ENCODE measurements at places on chromosomes 2 and 18.

DNA sequence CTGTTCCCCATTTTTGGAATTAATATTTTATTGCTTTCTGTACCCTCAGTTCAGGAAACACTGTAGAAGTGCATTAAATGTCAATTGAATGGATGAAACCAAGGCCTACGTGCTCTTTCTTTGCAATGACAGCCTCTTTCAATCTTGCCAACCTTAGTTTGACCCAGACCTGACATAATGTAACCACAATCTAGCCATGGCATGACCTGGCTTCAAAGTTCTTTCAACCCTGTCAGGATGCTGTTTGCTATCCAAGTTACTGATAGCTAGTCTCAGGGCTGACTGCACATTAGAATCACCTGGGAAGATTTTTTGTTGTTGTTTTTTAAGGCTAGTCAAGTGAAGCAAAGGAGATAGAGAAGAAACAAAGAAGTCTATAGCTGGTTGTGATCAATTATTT is 190.9 kb upstream of the PKDCC start:
- no peak for DNase-seq

GRCh38 chr2:42216694-42217093 is 47.5 kb downstream of the EML4 start:
- no peak for DNase-seq

DNA sequence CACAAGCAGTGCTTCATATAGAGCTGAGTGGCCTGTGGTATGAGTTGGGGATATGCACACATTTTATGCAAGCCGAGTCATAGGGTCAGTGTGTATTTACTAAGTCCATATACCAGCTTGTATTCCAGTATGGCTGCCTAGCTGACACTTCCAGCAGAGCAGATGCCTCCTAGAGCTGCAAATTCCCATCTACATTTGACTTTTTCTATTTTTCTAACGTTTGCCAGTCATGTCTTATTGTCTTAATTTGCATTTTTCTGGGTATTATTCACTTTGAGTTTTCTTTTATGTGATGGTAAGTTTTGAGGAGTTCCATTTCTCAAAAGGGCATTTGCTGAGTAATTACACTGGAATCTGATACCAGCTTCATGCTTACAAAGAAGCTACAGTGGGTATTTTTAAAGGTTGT is 334.5 kb upstream of the CDH2 start:
- DNase-seq, result no peak

GRCh38 chr2:96537734-96538486 is 1.4 kb downstream of the ARID5A start:
- no peak for DNase-seq

- no peak for DNase-seq
These were observed 260.8 kb downstream of the CD226 start for GRCh38 chr18:69686861-69687260.

DNA sequence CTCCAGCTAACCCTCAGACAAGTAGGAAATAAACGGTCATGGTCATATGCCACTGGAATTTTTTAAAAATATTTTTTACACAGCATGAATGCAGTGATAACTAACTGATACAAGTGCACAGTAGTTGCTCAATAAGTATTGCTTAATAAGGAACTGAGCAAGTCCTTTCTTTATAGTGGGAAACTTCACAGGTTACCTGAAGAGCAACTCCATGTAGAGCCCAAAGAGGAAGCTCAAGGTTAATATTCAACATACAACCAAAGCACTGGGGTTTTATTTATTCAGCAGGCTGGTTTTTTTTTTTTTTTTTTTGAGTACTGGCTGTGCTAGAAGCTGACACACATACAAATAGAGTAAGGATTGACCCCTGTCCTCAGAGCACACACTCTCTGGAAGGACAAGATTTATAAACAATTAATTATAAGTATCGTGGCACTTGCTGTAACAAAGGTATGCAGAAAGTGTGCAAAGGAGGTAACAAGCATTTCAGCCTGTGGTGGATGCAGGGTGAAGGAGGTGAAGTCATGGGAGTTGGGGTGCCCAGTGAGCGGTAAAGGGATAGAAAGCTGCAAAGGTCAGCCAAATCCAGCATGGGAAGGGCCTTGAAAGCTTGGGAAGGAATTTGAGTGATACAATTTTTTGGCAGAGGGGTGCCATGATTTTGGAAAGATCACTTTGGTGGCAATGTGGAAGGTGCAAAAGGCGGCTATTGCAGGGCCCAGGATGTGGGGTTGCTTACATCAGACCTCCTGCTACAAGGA is 52.7 kb downstream of the ATOH8 start:
- no peak for DNase-seq

GRCh38 chr18:27772081-27772480 is 404.8 kb downstream of the CDH2 start:
- DNase-seq, result no peak

DNA sequence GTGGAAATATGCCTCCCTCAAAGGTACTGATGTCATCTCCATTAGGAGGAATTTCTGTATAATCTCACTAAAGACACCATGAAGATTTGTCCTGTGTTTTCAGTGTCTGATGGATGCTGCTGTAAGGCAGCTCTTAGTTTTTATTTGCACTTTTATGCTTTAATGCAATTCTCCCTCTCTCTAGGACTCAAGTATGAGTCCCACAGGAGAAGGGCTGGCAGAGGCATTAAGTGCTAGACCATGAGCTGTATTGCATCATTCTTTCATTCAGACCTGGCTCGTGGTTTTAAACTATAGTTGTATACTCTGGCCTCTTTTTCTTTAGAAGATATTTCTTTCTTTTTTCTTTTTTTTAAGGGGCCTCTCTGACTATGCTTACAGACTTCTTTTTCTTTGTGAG is 805.6 kb downstream of the DPP10 start:
- no peak for DNase-seq

DNA sequence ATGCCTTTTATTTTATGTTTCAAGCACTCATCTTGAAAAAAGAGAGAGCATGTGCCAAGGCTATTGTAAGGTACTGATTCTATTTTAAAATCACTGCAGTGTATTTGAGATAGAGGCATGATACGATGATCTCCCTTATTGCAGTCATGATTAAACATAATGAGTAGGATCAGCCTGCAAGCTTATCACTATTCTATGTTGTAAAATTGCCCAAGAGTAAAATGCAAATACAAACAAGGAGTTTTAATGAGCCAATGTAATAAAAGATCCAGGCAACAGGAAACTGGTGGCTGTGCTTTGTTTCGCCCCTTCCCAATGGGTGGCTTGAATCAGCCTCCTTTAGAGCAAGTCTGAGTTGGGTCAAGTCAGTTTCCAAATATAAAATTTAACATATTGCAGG is 116.4 kb upstream of the RBMS1 start:
- DNase-seq, result no peak

GRCh38 chr2:109528811-109529501 is 84.8 kb downstream of the SEPTIN10 start:
- no peak for DNase-seq

GRCh38 chr2:182649316-182649715 is 66.7 kb upstream of the DNAJC10 start:
- no peak for DNase-seq

DNA sequence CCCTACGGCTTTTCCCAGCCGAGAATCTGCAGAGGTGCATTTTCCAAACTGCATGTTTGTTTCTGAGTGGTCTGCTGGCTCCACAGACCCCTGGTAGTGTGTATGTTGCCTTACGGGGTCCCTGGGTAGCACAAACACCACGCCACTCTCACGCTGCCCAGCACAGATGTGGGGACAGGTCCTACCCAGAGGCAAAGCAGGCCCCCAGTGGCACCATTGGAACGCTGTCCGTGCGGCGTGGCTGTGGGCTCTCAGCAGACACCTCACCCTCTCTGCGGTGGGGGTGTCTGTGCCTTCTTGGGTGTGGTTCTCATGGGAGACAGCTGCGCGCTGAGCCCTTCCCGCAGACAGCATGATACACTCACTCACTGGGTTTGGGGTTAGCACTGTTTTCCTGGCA is 137.4 kb downstream of the NFATC1 start:
- no peak for DNase-seq

GRCh38 chr2:86172610-86173009 is 22.7 kb downstream of the IMMT start:
- no peak for DNase-seq

GRCh38 chr2:192090911-192091310 is 103.8 kb downstream of the TMEFF2 start:
- DNase-seq, result no peak

DNA sequence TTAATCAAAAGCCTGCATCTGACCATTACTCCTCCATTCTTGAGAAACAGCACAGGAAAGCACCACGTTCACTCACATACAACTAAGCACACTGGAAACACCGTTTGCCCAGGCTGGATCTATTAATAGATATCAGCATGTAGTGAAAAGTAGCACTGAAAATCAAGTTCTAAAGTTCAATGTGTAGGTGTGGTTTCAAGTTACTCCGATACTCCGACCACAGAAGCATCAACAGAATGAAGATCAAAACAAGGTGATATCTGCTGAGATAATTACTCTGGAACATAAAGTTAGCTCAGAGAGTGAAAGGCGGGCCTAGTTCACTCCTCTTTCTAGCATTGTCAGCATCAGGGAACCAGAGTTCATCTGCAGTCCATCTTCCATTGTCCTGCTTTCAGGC is 1367.4 kb upstream of the ACVR2A start:
- DNase-seq, result no peak

GRCh38 chr2:193482557-193482956 is 1287.8 kb upstream of the TMEFF2 start:
- DNase-seq, result no peak

DNA sequence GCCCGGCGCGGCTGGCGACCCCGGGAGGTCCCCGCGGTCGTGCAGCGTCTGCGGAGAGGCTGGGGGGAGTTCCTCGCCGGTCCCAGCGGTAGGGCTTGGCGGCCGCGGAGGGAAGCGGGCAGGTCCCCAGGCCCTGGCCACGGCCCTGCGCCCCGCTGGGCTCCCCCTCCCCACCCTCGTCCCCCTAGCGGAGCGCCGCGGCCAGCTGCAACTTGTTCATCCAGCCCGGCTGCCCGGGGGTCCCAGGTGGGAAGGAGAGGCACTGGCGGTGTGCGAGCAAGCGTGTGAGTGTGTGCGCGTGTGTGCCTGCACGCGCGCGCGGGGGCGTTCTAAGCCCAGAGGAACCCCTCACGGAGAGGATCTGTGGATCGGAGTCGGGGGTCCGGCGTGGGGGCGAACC is 1.3 kb downstream of the PTPRM start:
- no peak for DNase-seq

DNA sequence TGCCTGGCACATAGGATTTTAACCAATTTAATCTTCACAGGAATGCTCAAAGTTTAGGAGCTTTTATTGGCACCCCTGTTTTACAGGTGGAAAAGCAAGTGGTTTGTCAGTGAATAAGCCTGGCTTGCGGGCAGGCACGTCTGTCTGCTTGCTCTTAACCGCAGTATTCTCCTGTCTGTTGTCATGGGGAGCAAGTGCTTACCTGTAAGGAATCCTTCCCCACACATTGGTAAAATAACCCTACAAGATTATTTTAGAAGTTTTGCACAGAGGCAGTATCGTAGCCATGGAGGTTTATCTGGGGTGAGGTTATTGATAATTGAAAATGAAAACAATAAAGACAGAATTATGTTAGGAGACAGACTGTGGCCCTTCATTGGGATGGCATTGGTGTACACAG is 174.9 kb downstream of the AGAP1 start:
- DNase-seq, result no peak

DNA sequence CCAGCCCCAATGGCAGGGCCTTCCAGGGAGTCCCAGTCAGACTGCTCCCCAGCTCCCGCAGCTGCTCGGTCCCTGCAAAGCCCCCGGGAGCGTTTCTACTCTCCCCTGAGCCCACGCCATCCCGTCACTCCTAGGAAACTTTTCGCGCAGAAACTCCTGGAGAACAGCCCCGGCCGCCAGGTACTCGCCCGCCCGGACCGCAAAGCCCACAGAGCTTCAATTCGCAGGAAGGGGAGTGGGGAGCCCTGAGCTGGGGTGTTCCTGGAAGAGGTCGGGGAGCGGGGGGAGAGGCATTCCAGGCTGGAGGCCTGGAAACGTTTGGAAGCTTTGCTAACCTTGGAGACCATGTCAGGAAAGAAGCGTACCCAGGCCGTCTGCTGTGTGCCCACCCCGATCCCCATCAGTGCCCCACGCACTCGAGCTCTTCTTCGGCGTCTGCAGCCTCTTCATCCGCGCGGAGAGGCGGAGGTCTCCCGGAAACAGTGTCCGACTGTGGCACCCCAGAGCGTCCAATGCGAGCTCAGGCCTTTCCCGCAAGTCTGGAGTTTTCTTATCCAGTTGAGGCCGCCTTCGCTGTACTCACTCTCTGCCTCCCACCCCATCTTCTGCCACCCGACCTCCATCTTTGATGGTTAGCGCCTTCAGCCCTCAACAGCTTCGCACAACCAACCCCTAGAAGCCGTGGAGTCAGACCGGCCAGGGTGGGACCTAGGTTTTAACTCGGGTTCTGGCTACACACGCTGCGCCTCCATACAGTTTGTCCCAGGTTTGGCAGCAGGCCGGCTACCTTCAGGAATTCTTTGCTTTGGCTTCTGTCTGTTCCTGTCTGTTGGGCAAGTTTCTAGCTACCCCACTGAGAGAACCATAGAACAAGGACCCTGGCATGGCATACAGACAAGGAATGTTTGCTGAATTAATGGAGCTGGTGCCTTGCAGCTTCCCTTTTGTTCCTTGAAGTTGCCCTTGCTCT is 3.7 kb downstream of the PCGF1 start:
- DNase-seq, result no peak

DNA sequence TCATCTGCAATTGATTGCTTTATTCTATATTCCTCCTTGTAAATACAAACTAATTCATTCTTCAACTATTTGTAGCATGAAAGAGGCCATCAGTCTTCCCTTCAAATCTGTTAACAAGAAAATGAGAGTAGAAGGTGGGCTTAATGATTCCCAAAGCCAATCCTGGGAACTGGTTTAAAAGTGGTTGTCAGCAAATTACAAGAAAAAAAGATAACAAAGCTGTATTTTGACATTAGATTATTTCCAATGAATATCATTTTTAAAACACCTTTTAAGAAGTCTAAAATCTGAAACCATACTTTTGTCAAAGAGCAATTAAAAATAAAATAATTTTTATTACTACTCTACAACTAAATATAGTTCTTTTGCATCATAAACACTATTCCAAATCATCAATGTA is 139.2 kb downstream of the DYM start:
- DNase-seq, result no peak

- no peak for DNase-seq
These were observed 737 bp upstream of the MAPK4 start for GRCh38 chr18:50558948-50559751.

DNA sequence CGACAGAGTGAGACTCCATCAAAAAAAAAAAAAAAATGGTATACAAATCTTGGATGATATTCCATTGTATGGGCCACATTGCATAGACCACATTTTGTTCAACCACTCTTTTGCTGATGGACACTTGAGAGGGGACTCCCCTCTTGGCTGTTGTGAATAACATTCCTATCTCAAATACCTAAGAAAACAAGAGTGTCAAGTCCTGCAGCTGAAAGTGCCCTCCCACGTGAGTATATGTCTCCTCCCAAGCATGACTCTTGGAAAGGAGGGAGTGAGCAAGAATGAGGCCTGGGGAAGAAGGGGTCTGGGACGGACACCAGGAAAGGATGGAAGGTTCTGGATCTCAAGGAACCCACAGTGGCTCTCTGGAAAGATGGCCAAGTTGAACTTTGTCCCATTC is 36.0 kb upstream of the NPAS2 start:
- no peak for DNase-seq

DNA sequence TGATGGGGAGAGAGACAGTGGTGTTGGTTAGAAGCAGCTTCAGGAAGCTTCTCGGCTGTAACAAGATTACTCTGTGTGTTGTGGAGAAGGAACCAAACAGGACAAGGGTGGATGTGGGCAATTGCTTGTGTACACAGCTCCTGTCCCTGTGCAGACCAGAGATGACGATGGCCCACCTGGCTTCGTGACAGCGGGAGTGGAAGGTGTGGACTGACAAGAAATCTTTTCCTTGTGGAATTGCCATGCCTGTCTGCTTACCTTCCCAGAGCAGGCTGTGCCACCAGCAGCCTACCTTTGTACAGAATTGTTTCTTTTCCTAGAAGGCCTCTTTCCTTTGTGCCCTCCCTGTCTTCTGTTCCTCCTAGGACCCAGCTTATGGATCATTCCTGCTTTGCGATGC is 93.8 kb downstream of the ITGB1BP1 start:
- no peak for DNase-seq
